COR-L47 (cell line): ENCODE measurements at places on chromosomes 2 and 18.
A peak's percentile ranks its signal among the peaks of the same experiment; 100 is the strongest.

DNA sequence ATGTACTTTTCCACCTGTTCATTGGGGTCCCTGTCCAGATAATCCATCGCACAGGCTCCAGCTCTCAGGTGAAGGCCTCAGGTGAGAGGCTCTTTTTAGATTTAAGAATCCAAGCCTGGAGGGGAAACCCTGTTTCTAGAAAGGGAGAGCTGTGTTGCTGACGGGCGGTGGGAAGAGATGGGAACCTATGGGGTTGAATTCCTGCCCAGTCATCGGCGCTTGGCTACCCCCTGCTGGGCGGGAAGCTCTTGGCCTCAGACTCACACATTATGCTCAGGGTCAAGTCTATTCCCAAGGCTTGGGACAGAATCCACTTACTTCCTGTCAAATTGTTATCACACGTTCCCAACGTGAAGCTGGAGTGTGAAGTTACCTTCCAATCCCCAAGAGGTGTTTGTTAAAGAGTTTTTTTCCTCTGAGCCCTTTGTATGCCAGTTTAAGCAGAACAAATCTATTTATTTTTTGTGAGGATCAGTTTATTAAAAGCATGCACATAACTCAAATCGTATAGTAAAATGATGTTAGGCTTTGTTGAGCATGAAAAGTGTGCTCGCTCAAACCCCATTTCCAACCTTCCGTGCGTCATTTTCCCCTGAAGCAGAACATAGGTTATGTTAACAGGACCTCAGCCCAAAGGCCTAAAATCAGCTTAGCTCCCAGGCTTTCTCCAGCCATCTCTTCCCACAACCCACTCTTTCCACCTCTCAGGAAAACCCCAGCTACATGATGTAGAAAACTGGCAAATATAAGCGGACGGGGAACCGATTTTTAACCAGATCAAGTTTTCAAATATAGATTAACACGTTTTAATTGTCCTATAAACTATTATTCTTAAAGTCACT, 181.7 kb upstream of the ETAA1 start:
- DNase-seq = no peak

DNA sequence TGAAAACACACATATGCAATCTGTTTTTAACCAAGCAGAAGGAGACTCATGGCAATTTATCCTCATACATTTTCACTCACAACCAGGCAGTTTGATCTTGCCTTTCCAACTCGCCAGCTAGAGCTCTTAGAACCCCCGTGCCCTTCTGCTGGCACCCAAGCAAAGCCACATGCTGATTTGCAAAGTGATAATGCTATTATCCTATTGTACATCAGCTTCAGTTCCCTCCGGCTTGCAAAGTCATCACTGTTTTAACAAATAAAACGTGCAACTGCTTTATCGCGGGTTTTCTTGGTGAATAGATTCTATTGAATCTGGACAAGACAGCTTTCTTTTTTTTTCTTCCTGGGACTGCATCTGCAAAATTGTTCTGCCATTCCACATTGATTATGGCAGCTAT, 314.6 kb downstream of the LNPK start:
- DNase-seq = peak; percentile 62

- peak; percentile 58 for DNase-seq
Observed at GRCh38 chr18:30971338-30971956, 71.1 kb downstream of the DSC3 start.

DNA sequence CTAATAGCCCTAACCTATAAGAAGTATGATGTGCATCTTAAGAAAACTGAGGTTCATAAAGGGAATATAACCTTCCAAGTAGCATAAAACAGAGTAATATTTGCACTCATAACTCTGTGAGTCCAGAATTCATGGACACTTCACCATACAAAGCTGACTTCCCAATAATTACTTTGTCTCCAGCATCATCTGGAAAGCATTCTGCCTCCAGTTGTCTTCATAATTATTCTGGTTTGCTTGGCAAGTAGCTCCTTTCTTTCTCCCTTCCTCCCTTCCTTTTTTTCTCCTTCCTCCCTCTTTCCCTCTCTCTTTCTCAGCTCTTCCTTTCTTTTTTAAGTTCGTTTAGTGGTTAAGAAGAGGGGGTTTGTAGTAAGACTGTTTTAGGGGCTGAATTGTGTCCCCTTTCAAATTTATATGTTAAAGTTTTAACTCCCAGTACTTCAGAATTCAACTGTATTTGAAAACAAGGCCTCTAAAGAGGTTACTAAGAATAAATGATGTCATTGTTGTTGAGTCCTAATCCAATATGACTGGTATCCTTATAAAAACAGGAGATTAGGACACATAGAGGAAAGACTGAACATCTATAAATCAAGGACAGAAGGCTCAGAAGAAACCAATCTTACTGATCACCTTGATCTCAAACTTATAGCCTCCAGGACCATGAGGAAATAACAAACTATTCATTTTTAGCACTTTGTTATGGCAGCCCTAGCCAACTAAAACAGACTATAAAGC, 28.9 kb downstream of the TFPI start:
- no peak for DNase-seq
